Brain (organoid and tissue), 16 donors: ENCODE measurements at places on chromosomes 13 and 19.

- peak; percentile 89 for DNase-seq
Measured at GRCh38 chr19:1113030-1113985, 9.5 kb downstream of the GPX4 start.

DNA sequence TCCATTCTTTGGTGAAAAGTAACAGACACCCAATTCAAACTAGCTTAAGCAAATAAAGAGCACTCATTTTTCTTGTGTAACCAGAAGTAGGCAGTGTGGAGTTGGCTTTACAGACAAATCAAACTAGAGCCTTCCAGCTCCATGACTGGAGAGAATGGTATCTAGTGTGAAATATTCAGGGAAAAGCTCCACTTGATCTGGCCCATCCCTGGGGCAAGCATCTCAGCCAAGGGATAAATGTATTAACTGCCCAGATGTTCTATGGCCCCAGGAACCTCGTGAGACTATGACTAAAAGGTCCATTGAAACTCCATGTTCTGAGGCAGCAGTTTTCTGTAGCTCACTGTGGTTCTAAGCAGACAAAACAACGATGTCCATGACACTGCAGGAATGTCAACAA lies 49.9 kb downstream of the TBC1D4 start:
- no peak for DNase-seq

GRCh38 chr19:38304352-38304865 lies 358 bp downstream of the C19orf33 start:
- no peak for DNase-seq

DNA sequence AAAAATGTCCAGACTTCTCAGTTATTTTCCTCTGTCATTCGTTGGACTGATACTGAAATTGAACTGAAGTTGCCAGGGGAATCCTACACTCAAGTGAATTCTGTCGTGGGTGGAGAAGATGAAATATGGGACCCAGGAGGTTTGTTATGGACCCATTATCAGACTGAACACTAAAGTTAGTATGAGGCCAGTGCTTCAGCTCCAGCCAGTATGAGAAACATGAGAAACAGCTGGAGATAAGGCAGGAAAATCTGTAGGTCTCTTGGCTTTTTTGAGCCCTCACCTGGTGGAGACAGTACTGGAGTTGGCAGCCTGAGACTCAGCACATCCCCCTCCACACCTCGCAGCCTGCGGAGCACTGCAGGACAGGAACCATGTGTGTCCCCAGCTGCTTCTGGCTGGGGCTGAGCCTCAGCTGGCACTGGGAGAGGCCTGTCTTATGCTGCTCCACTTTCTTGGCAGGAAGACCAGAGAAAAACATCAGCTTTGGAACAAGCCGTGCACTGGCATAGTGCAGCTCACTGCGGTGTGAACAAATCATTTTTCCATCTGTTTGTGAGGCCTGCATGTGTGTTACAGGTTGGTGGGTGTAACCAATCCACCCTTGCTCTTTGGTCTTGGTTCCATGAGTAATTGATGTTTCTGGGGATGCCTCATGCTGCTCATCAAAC lies 641.0 kb downstream of the FGF9 start:
- peak; percentile 7 for DNase-seq

GRCh38 chr19:36203293-36203692 lies 11.2 kb downstream of the ZNF565 start:
- DNase-seq, result no peak

DNA sequence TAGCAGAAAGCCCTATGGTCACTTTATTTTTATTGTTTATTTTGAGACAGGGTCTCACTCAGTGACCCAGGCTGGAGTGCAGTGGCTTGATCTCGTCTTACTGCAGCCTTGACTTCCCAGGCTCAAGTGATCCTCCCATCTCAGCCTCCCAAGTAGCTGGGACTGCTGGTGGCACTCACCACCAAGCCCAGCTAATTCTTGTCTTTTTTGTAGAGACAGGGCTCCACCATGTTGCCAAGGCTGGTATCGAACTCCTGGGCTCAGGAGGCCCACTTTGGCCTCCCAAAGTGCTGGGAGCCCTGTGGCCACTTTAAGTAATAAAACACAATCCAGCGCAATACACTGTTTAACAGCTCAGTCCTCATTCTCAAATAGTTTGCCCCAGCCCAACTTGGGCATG lies 69.3 kb downstream of the NUFIP1 start:
- DNase-seq, result no peak

GRCh38 chr13:39417643-39418042 lies 185.3 kb downstream of the LHFPL6 start:
- peak; percentile 57 for DNase-seq

DNA sequence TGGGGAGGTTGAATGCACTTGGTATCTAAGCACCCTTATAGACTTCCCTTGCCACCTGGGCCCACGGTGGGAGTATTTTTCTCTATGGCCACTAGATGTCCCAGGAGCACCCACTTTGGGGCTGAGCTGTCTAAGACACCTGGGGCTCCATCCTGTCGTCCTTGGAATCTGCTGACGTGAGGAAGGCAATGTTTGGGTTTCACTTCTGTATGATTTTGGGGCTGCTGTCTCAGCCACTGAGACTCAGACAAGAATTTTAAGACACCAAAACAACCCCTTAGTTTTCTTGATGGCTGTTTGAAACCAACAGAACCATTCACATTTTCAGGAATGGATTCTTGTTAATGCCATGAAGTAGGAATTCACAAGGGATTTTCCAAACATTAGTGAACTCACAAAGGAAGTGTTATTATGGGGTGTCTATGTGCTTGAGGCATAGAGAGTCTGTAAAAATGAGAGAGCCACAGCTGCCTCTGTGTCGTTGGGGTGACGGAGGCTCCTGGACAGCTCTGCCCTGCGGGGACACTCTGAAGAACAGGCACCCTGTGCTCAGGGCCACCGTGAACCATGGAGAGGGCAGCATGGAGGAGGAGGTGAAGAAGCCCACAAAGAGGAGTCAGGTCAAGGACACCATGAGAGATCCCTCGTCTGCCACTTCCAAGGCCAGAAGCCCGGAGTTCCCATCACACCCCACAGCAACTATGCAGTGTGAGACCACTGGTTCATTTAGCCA lies 106.8 kb upstream of the SPATA13 start:
- peak; percentile 82 for DNase-seq

DNA sequence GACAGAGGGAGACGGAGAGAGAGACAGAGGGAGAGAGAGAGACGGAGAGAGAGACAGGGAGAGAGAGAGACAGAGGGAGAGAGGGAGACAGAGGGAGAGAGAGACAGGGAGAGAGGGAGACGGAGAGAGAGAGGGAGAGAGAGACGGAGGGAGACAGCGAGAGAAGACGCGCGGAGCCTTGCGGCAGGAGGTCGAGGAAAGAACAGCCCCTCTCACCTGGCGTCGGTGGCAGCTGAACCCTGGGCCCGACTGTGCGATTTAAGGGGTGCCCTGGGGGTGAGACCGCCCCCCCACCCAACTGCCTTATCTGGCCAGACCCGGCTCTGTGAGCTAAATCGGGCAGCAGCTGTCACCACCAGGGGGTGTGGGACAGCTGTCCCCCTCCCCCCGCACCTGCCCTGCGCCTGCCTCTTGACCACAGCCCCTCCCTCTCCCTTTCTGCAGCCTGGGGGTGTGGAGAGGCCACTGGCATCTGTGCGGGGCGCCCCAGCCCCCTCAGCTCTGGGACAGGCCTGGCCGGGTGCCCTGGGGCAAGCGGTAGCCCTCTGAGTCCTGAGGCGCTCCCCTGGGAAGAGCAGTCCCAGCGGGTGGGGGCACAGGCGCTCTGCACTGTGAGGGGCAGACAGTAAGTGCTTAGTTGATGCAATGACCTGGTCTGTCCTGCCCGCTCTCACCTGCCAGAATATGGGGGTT lies 10.8 kb downstream of the JOSD2 start:
- DNase-seq, result no peak

DNA sequence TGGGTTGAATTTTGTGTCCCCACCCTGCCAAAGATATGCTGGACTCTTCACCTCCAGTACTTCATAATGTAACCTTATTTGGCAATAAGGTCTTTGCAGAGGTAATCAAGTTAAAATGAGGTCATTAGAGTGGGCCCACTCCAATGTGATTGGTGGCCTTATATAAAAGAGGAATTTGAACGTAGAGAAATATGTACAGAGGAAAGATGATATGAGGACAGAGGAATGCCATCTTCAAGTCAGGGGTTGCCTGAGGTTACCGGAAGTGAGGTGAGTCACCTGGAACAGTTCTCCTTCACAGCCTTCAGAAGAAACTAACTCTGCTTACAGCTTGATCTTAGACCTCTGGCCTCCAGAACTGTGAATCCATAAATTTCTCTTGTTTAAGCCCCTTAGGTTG lies 69.9 kb downstream of the GPC5 start:
- no peak for DNase-seq

GRCh38 chr13:50608370-50608769 lies 235.1 kb downstream of the DLEU7 start:
- DNase-seq, result no peak
